ENCODE measurements at places on chromosomes 12 and 14.
A peak's percentile ranks its signal among the peaks of the same experiment; 100 is the strongest.

GRCh38 chr12:108327621-108328344, 11.3 kb downstream of the CMKLR1 start:
- DNase-seq = no peak

GRCh38 chr14:60596139-60596538, 53.1 kb downstream of the SIX1 start:
- no peak for DNase-seq

DNA sequence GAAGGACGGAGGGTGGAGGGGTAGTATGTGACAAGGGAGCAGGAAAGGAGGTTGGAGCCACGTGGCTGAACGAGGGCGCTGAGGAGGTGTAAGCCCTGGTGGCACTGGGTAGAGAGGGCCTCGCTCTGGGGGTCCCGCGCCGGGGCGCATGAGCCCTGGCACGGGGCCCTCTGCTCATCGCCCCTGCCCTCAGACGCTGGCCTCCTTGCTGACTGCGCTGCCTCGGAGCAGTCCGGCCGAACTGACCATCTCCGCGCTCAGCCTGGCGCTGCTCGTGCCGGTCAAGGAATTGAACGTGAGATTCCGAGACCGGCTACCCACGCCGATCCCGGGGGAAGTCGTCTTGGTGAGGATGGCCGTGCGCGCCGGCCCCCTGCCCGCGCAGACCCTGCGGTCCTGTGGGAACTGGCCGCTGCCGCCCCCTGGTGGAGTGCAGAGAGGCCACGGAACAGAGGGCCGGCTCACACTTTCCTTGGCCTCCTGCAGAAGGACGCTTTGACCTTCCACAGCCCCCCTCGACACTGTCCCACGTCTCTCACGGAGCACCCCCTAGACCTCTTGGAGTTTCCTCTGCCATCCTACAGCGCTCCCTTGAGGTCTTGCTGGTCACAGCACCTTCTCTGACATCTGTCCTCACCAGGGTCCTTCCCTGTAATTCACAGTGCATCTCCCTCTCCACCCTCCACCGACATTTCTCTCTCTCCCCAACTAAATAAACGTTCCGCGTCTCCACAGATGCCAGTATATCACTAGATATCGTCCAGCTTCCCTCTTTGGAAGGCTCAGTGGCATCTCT, 10.5 kb downstream of the ARHGEF25 start:
- peak; percentile 43 for DNase-seq

- DNase-seq = no peak
These were observed 6.5 kb upstream of the CPM start for GRCh38 chr12:68939505-68939904.

GRCh38 chr14:101177301-101177971, 273.9 kb upstream of the RTL1 start:
- no peak for DNase-seq

All from T-helper 1 cell (primary cell).